Stimulated activated CD8-positive, alpha-beta memory T cell treated with anti-CD3 and anti-CD28 coated beads, Interleukin-2, amount 100 ng/mL, for 1 hour (primary cell): ENCODE measurements at places on chromosomes 7 and 10.

DNA sequence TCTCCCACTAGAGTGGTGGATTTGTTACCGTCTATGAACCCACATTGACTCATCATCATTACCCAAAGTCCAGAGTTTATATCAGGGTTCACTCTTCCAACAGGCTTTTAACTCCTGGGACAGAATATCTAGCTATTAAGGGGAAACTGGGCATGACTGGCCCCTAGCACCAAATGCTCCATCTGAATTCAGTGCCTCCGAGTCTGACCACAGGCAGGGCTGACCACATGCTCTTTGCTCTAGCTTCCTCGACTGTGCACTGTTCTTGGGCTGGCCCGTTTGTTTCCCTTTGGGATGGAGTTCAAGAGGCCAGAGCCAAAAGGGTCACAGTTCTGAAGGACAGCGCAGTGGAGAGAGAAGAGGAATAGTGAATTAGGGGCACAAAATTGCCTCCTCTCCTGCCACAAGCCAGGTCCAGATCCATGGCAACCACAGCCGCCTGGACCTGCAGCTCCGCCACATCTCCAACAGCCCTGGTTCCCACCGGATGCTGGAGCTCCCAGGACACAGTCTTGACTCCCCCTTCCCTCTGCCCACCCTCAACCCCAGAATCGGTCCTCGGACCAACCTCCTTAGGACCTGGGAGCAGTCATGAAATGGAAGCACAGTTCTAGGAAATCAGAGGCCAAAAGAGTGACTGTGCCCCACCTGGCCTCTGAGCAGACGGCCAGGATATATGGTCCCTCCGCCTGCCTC, 16.2 kb downstream of the CAMK2G start:
- DNase-seq = no peak

GRCh38 chr7:84175461-84175860, 19.1 kb downstream of the SEMA3A start:
- DNase-seq = no peak

DNA sequence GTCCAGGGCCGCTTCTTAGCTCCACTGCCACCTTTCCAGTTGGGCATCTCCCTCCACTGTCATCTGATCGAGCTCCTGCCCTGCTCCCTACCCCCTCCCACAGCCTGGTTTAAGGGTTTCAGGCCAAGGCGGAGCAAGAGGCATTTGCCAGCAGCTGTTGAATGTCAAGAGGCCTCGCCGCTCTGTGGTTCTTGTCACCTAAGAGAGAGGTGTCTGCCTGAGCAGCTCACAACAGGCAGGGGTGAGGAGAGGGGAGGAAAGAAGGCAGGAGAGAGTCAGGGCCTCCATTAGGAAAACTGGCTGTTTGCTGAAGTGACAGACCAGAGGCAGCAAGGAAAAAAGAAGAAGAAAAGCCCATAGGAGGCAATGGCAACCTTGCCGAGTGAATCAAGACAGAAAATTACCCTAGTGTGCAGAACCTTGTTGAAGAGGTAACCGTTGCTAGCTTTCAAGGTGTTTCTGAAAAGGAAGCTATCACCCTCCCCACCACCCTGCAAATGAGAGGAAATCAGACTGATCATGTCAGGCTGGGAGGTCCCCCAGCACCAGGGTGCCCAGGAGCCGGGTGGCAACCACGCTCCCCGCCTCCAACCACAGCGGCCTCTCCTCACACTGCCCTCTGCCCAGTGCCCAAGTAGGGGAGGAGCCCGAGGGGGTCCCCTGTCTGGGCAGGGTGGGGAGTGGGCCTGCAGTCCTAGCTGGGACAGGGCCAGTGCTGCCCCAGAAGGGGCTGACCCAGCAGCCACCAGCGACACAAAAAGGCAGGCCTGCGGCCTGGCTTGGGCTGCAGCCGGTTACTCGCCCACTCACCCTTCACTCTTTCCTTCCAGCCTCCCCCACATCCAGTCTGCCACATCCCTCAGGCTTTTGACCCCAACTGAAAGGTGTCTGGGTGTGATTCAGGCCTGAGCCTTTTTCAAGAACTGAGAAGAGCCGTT, 7.1 kb downstream of the GATA3 start:
- DNase-seq = no peak

GRCh38 chr10:86314616-86315548, 51.7 kb downstream of the GRID1 start:
- DNase-seq = no peak

GRCh38 chr10:95626500-95626899, 30.0 kb downstream of the ALDH18A1 start:
- DNase-seq = no peak

GRCh38 chr10:133072196-133072595, 15.5 kb upstream of the ADGRA1 start:
- no peak for DNase-seq

DNA sequence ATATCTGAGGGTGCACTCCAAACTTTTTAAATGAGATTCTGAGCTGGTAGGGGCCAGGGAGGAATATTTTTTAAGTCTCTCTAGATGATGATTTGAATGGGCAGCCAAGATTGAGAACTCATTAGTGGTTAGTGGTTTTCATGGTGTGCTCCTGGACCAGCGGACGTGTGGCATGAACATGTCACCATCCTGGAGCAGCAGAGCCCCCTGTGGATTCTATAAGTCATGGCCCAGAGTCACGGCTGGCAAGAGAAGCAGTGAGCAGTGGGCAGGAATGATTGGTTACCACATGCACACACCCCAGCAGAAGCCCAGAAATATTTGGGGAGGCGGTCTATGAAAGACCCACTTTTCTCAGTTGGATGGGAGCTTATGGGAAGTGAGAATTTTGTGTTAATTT, 21.2 kb upstream of the UCN3 start:
- DNase-seq = no peak

- no peak for DNase-seq
Measured at GRCh38 chr7:14024406-14024805, 34.9 kb upstream of the ETV1 start.

- DNase-seq = no peak
Measured at GRCh38 chr7:2799253-2799652, 44.9 kb downstream of the GNA12 start.

GRCh38 chr7:41323806-41324205, 379.1 kb downstream of the INHBA start:
- DNase-seq = no peak

- no peak for DNase-seq
Measured at GRCh38 chr7:126656165-126656564, 596.6 kb downstream of the GRM8 start.

- DNase-seq = no peak
Measured at GRCh38 chr7:2094454-2095045, 138.2 kb downstream of the MAD1L1 start.

GRCh38 chr7:96320442-96320841, 1.5 kb downstream of the SLC25A13 start:
- DNase-seq = no peak

DNA sequence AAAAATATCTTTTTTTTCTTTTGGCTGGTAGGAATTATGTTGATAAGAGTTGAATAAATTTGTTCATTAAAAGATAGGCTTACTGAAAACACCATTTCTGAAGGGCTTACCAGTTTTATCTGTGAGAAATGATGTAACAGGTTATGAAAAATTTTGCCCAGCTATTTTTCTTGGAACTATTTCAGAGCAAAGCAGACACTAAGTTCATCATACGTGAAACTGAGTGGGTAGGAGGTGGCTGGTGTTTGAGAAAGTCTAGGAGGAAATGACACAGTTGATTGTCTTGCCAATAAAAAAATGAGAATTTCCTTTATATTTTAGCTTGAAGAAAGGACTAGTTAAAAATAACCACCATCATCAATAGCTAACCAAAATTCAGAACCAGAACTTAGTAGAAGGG, 6.2 kb upstream of the MRC1 start:
- DNase-seq = no peak

GRCh38 chr10:75019370-75019769, 92.1 kb upstream of the SAMD8 start:
- DNase-seq = no peak

DNA sequence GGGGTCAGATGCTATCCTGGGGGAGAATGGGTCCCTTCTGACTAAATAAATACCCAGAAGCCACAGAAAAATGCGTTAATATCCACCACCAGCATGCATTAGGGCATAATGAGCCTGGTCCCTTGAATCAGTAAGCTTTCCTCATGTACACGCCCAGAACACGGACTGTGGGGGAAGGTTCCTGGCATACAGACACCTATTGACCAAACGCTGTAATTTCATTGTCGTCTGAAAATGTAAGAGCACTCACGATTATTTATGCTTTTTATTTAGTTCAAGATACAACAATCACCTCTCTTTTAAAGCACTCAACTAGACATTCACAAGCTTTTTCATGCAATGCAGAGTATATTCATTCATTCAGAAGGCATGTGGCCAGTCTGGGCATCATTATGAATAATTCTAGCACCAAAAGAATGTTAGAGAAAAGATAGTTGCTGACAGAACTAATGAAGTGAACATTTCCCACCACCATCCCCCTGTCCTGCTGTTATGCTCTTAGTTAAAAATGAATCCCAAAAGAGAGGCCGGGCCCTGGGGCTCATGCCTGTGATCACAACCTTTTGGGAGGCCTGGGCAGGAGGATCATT, 101.0 kb downstream of the SVIL start:
- DNase-seq = no peak

- DNase-seq = no peak
Measured at GRCh38 chr7:37193087-37193774, 255.4 kb downstream of the ELMO1 start.

DNA sequence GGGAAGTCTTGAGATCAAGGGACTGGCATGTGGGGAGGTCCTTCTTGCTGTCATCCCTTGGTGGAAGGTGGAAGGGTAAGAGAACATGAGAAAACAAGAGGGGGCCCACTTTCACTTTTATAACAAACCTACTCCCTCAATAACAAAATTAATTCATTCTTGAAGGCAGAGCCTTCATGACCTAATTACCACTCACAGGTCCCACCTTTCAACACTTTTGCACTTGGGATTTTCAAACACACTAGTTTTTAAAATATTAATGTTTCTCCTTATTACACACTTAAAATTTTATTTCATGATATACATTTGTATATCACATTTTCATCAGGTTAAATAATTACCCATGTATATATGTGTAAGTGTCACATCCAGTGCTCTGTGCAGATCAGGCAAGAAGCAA, 2.0 kb downstream of the ST7 start:
- DNase-seq = no peak

DNA sequence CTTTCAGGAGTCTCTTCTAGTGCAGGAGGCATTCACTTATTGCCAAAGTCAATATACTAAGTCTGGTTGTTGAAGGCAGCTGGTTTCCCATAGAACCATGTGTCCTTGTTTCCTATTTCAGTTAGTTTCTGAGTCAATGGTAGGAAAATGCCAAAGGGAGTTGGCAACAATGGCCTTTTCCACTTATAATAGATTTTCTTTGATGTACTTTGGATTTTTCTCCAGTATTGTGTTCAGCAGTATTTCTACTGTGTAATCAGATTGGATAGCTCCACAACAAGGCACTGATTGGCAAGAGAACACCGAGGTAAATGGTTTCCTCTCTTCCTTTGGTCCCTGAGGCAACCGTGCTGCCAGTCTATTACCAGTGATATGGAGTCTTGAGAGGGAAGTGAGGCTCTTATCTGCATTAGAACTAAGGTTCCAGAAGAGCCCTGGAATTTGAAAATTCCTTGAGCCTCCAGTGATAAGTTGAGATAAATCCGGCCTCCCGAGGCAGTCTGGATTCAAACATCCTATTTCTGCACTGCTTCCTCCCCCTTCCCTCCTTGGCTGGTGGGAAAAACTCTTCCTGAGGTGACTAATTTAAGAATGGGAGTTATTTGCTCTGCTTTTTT, 7.9 kb upstream of the SEPTIN7 start:
- DNase-seq = no peak

DNA sequence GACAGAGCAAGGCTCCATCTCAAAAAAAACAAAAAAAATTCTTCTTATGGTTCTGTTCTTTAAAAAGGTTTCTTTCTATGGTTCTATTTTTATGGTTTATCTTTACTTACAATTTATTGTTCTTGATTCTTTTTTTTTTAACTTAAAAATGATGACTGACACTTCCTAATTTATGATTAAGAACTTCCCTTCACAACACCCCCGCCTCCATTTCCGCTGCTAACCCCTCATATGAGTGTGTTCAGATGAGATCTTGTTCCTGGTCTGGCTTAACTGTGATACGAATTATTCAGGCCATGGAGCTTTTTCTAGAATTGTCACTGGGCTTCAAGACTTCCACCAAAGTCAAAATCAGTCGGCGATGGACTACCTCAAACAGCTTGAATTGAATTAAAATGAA, 33.9 kb downstream of the PTER start:
- no peak for DNase-seq

- DNase-seq = no peak
Measured at GRCh38 chr7:42389697-42390096, 152.7 kb upstream of the GLI3 start.

GRCh38 chr10:21499701-21500577, 25.5 kb downstream of the SKIDA1 start:
- no peak for DNase-seq

GRCh38 chr7:40133561-40134427, 628 bp downstream of the MPLKIP start:
- no peak for DNase-seq

- DNase-seq = no peak
Measured at GRCh38 chr7:140870003-140870402, 54.7 kb downstream of the BRAF start.

DNA sequence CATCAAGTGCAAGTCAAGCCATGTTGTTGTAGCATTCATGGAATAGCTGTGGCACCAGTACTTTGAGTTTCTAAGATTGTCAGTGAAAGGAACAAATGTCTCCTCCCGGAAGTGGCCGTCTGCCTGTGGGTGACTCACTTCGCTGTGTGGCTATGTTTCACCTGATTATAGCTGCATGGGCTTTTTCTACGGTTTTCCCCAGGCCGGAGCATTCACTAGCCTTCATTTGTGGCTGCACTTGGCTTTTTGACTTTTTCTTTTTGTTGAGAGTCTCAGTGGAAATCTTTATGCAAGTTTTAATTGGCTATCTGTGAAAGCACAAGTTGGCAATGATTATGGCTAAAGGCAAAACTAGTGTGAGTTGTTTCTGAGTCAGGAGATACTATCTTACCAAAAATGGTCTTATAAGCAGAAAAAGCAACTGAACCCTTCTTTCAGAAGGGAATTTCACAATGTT, 35.0 kb downstream of the SRI start:
- no peak for DNase-seq

- DNase-seq = no peak
Measured at GRCh38 chr7:100847360-100847759, 5.2 kb upstream of the SLC12A9 start.

- no peak for DNase-seq
Measured at GRCh38 chr10:79222186-79222585, 125.1 kb upstream of the PPIF start.

- no peak for DNase-seq
Measured at GRCh38 chr7:158612546-158612945, 24.9 kb upstream of the PTPRN2 start.

DNA sequence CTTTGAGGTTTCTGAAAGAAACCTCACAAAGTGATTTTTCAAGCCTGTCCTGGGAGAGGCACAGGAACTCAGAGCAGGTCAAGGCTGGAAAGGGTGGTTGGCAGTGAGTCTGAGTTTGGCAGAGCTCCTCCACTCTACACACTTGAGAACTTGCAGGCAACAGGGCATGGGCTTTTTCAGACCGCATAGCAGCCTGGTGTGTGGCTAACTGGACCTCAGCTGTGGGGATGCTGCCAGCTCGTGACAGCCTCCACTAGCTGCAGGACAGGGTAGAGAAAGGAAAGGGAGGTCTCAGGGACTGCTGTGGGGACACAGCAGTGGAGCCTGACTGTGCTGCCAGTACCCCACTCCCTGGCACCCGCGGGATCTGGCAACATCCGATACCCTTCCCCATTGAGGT, 2.6 kb downstream of the CDHR1 start:
- DNase-seq = no peak

GRCh38 chr10:75037171-75038153, 74.0 kb upstream of the SAMD8 start:
- no peak for DNase-seq
